ENCODE measurements at places on chromosomes 11 and 22.

DNA sequence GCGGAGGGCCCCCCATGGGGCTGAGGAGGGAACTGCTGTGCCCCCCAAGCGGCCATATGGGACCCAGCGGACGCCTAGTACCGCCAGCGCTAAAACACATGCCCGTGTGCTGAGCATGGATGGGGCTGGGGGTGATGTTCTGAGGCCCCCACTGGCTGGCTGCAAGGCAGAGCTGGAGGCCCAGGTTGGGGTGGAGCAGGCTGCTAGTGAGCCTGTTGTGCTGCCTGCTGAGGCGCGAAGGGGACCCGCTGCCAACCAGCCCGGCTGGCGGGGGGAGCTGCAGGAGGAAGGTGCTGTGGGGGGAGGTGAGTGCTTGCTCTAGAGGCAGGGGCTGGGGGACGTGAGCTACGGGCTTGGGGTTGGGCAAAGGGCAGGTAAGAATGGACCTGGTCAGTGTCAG is 3.2 kb downstream of the PCNX3 start:
- DNase-seq = no peak

DNA sequence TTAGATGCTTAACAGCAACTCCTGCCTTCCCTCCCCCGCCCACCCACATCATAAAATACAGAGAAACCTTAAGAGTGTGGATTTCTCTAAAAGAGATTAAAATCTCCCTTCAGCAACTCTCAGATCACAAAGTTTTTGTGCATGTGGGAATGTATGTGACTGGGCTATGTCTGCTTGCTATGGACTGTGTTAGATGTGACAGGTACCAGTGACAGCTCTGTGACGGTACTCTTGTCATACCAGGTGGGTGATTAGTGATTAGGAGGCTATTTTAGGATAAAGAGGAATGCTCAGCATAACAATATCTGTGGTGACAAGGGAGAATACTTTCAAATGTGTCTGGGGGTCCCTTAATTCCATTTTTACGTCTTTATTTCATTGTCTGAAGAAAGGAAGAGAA is 60.2 kb downstream of the SYT9 start:
- DNase-seq = no peak

DNA sequence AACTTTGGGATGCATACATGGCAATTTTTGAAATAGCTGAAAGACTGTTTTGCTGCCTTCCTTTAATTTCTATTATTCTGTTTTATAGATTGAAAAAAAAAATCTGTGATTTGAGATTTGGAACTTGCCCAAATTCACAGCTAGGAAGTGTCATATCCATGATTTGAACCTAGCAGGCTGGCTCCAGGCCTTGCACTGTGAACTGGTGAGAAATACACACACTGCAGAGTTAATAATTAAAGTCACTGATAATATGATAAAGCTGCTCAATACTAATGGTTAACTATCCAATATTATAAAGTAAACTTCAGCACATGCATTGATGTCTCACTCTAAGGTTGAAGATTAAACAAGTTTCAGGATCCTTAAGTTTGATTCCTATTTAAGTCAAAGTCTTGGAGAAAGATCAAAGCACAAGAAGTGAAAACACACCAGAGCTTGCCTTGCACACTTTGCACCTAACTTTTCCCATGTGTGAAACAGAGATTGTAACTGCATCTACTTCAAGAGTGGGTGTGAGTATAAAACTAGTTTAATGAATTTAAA is 150.6 kb upstream of the CCDC179 start:
- DNase-seq = no peak

DNA sequence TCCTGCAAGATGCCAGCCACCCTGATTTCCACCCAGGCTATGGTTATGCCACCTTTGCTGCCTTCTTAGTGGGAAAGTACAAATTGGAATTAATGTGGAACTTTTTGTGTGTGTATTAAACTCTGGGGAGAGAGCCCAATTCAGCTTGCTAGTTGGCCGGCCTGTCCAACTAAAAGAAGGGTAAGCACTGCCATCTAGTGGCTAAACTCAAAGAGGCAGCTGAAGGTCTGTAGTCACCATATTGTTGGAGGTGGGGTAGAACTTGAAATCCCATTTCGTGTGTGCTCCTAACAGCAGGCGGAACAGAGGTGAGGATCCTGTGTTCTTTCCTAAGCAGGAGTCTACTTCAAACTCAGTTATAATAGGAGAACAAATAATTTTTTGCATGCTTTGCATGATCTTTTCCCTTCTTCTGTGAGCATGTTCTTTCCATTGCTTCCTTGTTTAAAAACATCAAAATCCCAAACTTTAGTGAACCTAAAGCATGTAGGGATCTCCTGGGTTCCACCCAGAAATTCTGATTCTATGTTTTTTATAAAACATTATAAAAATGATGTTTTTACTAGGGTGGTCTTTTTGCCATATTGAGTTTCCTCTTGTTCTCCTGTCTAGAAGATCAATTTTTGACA is 138.8 kb upstream of the SORL1-AS1 start:
- DNase-seq = peak; percentile 21

DNA sequence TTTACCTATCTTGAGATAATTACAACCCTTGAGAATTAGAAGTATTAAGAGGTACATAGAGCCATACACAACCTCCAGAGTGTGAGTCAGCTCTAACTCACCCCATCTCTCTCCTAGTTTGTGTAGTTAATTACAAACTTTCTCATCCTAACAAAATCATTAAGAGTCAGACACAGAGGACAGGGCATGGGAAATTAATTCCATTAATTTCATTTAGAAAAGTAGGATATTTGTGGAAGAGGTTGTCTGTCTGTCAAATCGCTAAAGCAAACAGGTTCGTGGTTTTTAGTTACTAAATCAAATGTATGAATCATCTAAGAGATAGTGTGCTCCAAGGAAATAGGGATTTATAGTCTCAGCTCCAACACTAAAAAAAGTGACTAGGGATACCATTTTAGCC is 1261.4 kb upstream of the TENM4 start:
- DNase-seq = no peak

GRCh38 chr11:80196041-80196440 is 755.2 kb upstream of the TENM4 start:
- no peak for DNase-seq

GRCh38 chr22:37675930-37676735 is 697 bp downstream of the LGALS1 start:
- DNase-seq = no peak

DNA sequence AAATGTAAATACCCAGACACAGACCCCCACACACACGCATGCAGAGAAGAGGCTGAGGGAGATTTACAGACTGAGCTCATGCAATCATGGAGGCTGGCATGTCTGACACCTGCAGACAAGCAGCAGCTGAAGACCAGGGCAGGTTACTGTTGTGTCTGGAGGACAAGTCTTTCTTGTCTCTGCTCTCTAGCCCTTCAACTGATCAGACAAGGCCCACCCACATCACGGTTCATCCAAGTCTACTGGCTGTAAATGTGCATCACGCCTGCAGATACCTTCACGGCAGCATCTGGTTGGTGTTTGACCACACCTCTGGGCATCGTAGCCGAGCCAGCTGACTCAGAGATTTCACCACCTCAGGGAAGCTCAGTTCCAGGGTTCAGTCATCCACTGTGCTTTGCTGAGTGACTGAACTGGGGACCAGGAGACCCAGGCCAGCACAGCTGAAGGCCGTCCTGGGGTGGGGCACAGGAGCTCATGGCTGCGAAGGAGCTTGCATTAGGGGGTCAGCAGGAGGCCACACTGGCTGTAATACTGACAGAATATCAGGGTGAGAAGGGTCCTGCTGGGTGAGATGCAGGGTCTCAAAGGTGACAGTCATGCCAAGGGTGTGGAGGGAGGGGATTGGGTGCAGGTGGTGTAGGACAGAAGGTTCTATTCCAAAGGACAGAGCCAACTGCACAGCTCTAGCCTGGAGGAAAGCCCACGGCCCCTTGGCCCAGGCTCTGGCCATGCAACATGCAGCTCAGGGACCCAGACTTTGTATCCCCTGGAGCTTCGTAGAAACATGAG is 304.9 kb downstream of the BRD1 start:
- DNase-seq = no peak

GRCh38 chr11:7486098-7486780 is 933 bp downstream of the OLFML1 start:
- DNase-seq = no peak

GRCh38 chr22:34841331-34841771 is 224.6 kb upstream of the ISX start:
- DNase-seq = no peak

DNA sequence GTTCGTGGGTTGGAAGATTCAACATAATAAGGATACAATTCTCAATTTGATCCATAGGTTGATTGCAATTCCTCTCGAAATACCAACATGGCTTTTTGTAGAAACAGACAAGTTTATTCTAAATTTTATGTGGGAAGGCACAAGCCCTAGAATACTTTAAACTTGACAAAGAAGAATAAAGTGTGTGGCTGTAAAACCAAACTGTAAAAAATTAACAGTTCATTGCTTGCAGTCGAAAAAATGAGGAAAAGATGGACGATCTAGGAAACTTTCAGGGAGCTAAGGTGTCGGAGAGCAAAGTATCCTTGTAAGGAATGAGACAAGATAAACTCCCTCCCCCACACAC is 1.0 kb upstream of the GLB1L3 start:
- no peak for DNase-seq

DNA sequence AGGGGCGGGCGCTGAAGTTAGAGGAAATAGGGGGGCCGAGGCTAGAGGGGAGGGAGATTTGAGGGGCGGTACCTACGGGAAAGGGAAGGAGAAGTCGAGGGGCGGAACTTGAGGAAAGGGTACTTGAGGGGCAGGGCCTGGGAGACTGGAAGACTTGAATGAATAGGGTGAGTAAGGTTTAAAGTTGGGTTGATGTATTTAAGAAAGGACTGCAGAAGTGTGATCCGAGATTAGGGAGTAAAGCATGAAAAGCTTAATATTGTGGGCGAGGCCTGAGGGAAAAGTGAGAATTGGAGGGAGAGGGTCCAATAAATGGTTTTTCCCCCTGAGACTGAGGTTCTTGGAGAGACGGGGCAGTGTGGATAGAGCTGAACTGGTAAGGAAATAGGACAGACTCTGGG is 723 bp downstream of the HSCB start:
- peak; percentile 71 for DNase-seq

- no peak for DNase-seq
Measured at GRCh38 chr22:27213766-27214581, 556.6 kb downstream of the MIAT start.

- no peak for DNase-seq
Measured at GRCh38 chr22:35580351-35581022, 36.6 kb downstream of the MB start.

DNA sequence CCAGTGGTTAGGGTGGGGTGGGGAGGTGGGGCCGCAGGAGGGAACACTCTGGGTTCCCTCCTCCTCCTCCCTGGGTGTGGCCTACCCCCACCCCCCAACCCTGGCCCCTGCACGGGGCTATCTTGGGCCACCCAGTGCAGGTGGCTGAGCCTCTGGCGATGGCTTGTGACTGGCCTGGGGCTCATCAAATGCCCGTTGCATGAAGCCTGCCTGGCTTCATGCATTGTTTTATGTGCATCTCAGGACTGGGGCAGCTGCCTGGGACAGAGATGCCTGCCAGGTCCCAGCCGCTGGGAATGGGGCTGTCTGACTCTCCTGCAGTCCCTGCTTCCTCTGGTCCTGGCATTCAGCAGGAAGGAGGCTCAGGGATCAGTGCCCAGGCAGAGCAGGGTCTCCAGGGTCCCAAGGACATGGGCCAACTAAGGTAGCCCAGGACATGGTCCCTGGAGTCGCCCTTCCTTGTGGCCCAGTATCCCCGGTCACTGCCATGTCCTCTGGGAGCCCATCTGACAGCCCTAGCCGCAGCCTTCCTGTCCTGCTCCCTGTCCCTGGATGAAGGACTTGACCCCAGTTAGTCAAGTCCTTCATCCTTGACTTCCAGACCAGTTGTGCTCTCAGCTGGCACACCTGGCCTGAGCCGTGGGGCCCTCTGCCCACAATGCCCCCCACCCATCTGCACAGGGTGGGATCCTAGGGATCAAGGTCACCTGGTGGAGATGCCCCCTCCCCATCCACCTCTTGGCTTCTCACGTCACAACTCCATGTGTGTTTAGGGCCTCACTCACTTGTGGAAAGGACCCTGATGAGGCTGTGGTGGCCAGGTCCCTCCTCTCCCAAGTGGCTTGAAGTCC is 112.1 kb upstream of the FGF3 start:
- DNase-seq = no peak

DNA sequence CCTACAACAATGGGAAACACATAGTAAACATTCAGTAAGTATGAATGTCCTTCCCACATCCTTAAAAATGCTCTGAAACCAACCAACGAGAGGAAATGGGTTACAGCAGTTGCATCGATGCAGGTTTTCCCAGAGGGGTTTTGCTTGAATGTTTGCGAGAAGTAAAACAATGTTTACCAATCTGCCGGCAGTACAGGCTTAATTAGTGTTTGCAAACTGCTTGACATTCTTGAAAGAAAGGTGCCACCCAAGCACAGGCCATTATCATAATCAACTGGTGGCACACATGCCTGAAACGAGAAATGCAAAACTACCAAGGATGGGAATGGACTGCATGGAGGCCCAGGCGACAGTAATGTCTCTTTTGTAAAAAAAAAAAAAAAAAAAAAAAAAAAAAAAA is 27.1 kb upstream of the OPCML start:
- no peak for DNase-seq

DNA sequence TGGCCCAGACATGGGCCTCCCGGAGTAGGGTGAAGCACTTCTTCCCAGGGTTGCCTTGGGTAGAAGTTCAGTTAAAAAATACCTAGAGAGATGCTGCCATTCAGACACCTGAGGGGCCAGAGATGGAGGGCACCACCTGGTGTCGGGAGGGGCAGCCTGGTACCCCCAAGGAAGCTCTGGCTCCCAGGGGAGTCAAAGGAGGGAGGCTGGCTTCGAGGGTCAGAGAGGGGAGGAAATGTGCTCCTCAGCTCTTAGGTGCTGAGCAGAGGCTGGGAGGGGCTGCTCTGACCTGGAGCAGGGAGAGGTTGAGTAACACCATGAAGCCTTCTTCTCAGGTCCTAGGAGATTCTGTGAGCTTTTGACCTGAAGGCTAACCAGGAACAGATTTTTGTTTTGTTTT is 1.1 kb downstream of the USP35 start:
- DNase-seq = no peak

- no peak for DNase-seq
Measured at GRCh38 chr11:9029422-9029821, 25.6 kb upstream of the NRIP3 start.

DNA sequence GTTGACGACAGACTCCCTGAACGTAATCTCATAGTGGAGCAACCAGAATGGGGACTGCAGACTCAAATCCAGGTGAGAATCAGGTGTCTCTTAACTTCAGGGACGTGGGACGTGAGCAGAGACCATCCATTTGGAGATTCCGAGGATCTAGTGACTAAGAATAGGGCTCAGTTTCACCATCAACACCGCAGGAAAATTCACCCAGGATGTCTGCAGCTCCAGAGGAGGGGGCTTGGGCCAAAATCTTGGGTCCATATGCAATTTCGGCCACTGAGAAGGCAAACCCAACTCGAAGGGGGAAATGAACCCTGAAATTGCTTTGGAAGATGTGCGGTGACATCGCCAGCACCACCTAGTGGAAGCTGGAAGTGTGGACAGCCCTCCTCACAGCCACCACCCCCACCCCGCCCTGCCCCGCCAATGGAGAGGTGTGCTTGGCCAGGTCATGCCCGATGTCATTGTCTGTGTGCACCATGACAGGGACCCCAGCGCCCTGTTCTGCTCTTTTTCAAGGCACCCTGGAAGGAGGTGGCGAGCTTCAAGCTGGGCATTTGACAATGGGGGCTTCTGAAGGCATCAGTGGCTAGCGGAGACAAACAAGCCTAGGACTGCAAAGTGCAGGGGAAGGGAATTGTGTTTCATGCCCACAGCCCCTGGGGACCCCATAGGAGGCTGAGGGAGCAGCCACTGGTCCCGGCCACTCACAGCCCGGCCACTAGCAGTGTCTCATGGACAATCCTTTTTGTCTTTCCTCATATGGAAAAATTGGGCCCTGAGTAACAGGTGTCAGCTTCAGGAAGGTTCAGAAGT is 24.8 kb downstream of the APOL1 start:
- DNase-seq = no peak
